ENCODE measurements at places on chromosomes 1 and 21. TPM values are rescaled to one million over a fixed set of nuclear protein-coding genes. Genes with fewer than 3 reads are reported as not detected.

Gene OR2T1
- total RNA-seq, result not detected

Gene CYP4Z1
- 3.5 TPM for total RNA-seq

Gene ARMH1
- 3.0 TPM for total RNA-seq

DNA sequence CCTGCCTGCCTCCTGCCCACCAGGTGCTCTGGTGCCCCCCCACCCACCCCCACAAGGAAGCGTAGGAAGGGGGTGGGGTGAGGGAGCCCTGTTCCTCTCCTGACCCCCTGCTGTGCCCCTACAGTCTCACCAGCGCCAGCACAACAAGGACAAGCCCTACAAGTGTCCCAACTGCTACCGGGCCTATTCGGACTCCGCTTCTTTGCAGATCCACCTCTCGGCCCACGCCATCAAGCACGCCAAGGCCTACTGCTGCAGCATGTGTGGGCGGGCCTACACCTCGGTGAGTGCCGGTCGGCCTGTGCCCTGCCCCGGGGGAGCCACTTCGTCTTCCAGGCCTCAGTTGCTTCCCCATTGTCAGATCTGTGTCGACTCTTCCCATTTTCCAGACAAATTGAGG, 25.9 kb downstream of the A3GALT2 start:
- no peak for DNase-seq

- no peak for DNase-seq
Measured at GRCh38 chr1:88730132-88730675, 46.1 kb downstream of the PKN2 start.

DNA sequence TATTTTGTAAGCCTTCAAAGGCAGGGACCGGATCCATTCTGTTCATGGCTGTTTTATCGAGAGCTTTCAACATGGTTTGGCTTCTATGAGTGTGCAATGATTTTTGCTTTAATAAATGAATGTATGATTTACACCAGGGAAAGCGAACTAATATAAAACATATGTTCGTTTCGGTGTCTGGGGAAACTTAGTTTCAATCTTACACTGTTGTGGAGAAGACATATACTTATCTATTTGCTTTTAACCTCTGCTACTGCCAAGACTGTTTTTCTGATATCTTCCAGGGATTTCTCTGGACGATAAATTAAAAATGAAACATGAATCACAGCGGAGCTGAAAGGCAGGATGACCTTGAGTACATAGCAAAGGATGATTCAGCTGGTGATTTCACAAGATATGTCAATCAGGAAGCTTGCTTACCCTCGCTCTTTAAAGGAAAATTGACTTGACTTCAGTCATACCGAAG, 14.7 kb upstream of the CYYR1 start:
- DNase-seq, result no peak

GRCh38 chr1:104991702-104992101, 1242.0 kb downstream of the AMY1C start:
- DNase-seq, result no peak

GRCh38 chr1:87473203-87473661, 144.6 kb downstream of the LMO4 start:
- no peak for DNase-seq

DNA sequence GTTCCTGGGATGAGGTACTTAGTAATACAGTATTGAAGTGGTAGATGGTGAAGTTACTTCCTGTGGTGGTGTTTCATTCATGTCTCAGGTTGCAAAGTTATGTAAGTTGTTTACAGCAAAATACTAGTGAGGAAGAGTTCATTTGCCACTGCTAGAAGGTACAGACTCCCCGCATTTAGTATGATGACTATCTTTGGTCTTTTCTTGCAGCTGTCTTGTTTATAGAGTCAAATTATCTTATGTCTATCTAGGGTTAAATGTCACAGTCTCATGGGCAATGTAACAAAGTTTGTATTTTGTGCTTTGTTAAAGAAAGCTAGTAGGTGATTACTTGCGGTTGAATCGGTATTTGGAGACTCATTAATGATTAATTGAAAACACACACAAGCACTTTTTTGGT, 50.2 kb downstream of the LRRC8D start:
- DNase-seq, result no peak

DNA sequence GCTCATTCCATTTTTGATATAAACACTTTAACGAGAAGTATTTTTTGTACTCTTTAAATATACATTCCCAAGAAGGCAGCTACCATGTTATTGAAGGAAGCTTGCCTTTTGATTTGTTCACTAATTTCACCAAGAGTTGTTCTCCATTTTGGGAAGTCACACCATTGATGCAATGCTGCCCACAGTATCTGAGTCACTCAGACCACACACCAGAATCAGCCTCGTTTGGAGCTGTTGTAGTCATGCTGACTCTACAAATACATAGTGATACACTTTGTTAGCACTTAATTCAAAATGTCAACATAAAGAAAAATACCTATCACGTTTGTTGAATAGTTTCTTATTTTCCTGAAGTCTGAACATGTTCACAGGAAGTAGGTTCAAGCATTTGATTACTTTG, 78.7 kb downstream of the PAPPA2 start:
- no peak for DNase-seq

DNA sequence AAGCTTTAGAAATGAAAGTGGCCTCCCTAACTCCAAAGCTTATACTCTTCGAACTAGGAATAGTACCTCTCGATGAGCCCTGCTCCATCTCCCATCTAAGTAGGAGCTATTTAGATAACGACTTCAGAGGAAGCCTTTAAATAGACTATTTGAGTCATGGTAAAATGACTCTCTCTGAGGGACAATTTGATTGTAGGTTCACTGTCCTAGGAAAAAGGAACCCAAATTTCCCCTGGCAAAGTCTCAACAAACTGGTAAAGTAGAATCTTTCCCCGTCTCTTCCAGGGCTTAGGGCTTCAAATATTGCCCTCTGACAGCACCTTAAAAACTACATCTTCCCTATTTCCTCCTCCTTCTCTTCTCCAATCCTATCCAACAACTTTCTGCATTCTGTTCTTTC, 2.0 kb upstream of the FCER1A start:
- DNase-seq, result no peak

GRCh38 chr1:1098681-1099421, 17.0 kb downstream of the C1orf159 start:
- DNase-seq, result no peak

- DNase-seq, result peak; percentile 39
Measured at GRCh38 chr1:15943992-15944307, 32.0 kb downstream of the ZBTB17 start.

All from ureter (tissue), 1 donor.